ENCODE measurements at places on chromosomes 6 and 20.

DNA sequence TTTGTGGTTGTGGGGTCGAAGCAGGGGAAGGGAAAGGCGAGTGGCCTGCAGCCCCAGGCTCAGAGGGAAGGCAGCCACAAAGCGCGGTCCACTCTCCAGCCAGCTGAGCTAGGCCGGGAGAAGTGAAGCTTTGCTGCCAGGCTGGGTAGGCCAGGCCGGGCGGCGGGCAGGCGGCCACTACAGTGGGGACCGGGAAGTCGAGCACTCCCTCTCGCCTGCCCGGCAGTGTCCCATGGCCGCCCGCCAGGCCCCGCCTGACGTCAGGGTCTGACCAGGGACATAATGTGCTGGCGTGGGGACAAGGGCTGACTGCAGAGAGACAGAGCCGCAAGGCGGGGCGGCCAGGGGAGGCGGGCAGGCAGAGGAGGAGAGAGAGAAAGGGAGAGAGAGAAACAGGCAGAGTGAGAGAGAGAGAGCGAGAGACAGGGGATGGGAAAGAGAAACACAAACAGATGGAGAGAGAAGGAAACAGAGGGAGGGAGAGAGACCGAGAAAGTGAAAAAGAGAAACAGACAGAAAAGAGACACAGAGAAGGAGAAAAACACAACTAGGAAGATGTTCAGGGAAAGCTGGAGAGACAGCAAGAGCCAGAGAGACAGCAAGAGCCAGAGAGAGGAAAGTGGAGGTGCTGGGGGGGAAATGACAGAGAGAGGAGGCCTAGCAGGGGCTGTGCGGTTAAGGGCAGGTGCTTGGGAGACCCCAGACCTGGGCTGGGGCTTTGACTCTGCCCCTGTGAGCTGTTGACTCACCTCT lies 94.5 kb upstream of the PTPN1 start:
- no peak for DNase-seq

DNA sequence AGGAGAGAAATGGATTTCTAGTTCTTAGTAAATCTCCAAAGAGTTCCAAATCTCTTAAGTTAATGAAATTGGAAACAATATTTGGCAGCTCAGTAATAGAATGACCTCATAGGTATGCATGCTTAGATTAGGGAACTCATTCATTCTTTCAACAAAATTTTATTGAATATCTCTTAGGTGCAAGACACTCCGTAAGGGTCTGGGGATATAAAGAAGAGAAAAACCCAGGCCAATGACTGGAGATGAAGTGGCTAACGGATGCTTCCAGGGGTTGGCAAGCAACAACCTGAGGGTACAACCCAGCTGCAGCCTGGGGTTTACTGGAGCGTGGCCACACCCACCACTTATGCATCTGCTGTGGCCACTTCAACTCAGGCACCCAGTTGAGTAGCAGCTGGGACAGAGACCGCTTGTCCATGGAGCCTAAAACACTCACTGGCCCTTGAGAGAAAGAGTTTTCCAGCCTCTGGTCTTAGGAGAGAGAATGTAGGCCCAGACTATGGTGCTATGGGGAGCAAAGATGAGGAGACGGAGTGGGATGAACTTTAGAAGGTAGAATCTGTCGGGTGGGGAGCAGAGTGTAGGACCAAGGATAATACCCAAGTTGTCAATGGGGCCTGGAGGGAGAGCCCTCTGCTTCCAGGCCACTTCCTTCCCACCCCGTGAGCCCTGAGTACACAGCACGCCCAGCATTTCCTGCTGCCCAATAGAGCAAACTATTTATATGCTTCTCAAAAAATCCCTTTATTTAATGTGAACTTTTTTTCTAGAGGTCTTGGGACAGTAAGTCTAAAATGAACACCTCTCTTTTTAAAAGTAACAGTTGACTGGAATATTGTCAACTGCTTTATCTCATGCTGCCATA lies 46.8 kb upstream of the PXDC1 start:
- DNase-seq = no peak

- no peak for DNase-seq
Measured at GRCh38 chr6:41430875-41431274, 95.5 kb downstream of the NCR2 start.

GRCh38 chr20:53922901-53923314 lies 147.5 kb downstream of the BCAS1 start:
- no peak for DNase-seq

DNA sequence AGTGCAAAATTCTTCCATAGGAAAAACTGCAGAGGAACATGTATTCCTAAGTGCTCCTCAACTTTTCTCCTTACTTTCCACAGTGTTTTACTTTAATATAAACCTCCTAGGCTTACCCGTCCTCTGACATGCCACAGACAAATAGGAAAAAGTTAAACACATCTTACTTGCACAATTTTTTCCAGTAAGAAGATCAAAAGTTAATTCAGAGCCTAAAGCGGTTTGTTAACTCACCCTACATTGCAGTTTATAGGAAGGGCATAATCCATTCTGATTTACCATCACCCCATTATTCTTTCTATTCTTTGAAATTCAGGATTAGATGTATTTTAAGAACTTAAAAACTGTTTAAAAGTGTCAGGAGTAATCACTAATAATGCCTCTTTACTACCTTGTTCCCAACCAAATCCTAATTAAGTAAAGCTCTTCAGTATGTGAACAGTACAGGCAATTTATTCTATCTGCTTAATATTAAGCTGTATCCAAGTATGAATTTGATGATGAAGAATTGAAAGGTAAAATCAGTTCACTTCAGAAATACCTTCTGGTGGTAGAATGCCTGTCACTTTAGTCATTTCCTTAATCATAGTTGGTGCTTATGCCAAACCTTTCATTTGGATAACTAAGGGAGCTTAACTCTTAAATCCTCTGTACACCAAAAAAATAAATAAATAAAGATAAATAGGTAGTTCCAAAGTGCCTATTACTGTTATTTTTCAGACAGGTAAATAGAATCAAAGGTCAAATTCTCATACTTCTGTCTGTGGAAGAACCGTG lies 292.0 kb downstream of the ALDH8A1 start:
- no peak for DNase-seq

DNA sequence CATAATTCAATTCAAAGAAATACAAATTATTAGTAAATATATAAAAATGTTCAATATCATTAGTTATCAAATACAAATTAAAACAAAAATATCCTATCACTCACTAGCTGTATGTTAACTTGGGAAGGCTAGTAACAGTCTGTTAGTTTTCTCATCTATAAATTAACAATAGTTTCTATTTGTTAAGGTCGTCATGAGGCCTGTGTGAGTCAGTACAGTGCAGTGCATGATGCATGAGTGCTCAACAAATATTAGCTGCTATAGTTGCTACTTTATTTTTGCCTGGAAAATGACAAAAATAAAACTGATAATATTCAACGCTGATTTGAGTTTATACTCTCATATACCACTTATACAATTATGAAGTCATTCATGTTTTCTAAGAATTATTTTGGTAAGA lies 401.6 kb upstream of the RUNX2 start:
- DNase-seq = no peak

- no peak for DNase-seq
Measured at GRCh38 chr20:35085477-35086225, 7.0 kb downstream of the TRPC4AP start.
